ENCODE measurements at places on chromosomes 2 and 18.
A peak's percentile ranks its signal among the peaks of the same experiment; 100 is the strongest.

GRCh38 chr2:68662466-68662865 lies 19.1 kb downstream of the PROKR1 start:
- H3K4me1 ChIP-seq, result peaks cover 11% of the 10 kb centered on the region
- DNase-seq, result no peak
- no peaks in the 10 kb centered on the region for H3K36me3 ChIP-seq
- no peak overlapping the region for H3K4me3 ChIP-seq
- H3K27ac ChIP-seq, result peak overlapping the region; percentile 6

- H3K27ac ChIP-seq, result peak overlapping the region; percentile 13
- no peak overlapping the region for H3K4me3 ChIP-seq
- H3K36me3 ChIP-seq, result no peaks in the 10 kb centered on the region
- H3K4me1 ChIP-seq, result no peaks in the 10 kb centered on the region
- H3K27me3 ChIP-seq, result no peaks in the 10 kb centered on the region
Measured at GRCh38 chr2:101658387-101658786, 39.1 kb upstream of the MAP4K4 start.

- H3K36me3 ChIP-seq, result no peaks in the 10 kb centered on the region
- DNase-seq, result no peak
- H3K4me3 ChIP-seq, result no peak overlapping the region
- no peaks in the 10 kb centered on the region for H3K4me1 ChIP-seq
- H3K27me3 ChIP-seq, result peaks cover 9% of the 10 kb centered on the region
Measured at GRCh38 chr2:119713819-119714490, 35.0 kb downstream of the TMEM177 start.

DNA sequence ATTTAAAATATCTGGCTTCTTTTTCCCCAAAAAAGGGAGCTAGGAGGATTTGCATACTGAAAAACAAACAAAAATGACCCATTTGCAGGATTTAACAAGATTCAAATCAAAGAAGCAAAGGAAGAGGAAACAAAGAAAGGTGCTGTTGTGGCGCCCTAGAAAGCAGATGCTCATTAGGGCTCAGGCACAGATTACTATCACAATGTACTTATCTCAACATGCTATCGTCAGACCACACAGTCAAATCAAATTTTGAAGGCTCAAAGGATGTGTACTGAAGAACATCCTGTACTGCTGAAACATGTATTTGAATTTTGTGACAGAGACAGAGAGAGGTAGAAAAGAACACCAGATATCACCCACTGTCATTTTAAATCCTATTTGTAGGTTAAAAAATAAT lies 10.9 kb downstream of the RBMS1 start:
- peaks cover 6% of the 10 kb centered on the region for H3K27me3 ChIP-seq
- no peak overlapping the region for H3K4me3 ChIP-seq
- no peaks in the 10 kb centered on the region for H3K4me1 ChIP-seq
- no peaks in the 10 kb centered on the region for H3K36me3 ChIP-seq
- DNase-seq, result no peak

- H3K27me3 ChIP-seq, result no peaks in the 10 kb centered on the region
- H3K36me3 ChIP-seq, result peaks cover 22% of the 10 kb centered on the region
- DNase-seq, result no peak
- H3K4me3 ChIP-seq, result no peak overlapping the region
Measured at GRCh38 chr2:24163186-24163585, 11.7 kb upstream of the FAM228A start.

DNA sequence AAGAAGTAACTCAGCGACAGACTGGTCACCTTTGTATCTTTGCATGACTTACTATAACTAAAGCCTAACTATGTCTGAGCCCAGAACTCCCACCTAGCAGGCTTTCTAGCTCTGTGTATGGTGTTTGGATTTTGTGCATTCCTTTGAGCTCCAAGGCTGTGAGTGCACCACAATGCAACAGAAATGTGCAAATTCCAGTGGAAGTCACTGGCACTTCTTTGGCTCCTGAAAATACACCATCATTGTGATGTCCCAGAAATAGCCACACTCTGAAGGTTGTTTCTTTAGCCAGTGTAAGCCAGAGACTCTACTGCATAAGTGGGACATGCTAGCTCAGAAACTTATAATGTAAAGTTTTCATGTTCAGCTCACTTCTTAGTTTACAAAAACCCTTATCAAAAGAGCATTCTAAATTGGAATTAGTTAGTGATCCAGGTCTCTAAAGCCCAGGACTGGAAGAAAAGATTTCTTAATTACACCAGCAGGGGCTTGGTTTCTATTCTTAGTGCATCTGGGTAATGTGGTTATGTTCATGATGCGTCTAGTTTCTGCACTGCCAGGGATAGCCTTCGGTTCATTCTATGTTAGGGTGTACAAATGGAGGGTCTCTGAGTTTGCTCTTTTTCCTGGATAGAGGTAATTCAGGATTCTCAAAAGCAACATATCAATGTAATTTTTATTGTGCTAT lies 1239.5 kb upstream of the ZEB2 start:
- DNase-seq, result no peak
- H3K4me1 ChIP-seq, result no peaks in the 10 kb centered on the region

GRCh38 chr18:22432657-22433137 lies 15.0 kb upstream of the CTAGE1 start:
- H3K4me1 ChIP-seq, result no peaks in the 10 kb centered on the region
- H3K36me3 ChIP-seq, result no peaks in the 10 kb centered on the region
- no peak overlapping the region for H3K27ac ChIP-seq
- no peak overlapping the region for H3K4me3 ChIP-seq
- no peaks in the 10 kb centered on the region for H3K27me3 ChIP-seq
- no peak for DNase-seq

DNA sequence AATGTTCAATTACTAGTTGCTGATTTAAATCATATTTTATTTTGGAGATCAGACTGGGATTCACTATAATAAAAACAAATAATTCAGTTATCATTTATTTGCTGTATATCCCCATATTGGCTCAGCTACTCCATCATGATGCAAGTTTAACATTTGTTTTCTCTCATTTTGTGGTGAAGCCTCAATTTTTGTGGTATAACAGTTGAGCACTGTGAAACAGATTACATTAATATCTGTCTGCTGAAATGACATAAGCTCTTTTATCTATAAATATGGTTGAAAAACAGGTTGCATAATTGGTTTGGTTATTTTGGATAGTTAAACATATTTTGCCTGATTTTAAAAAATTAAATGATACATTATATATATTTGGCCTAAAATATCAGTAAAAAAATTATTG lies 67.7 kb downstream of the DPP4 start:
- peaks cover 4% of the 10 kb centered on the region for H3K27me3 ChIP-seq
- no peak overlapping the region for H3K27ac ChIP-seq
- H3K4me1 ChIP-seq, result no peaks in the 10 kb centered on the region
- no peaks in the 10 kb centered on the region for H3K36me3 ChIP-seq
- H3K4me3 ChIP-seq, result no peak overlapping the region

GRCh38 chr2:162215162-162215561 lies 28.1 kb downstream of the FAP start:
- peaks cover 2% of the 10 kb centered on the region for H3K27me3 ChIP-seq
- H3K36me3 ChIP-seq, result no peaks in the 10 kb centered on the region
- no peak overlapping the region for H3K27ac ChIP-seq
- DNase-seq, result no peak
- H3K4me3 ChIP-seq, result no peak overlapping the region
- no peaks in the 10 kb centered on the region for H3K4me1 ChIP-seq

DNA sequence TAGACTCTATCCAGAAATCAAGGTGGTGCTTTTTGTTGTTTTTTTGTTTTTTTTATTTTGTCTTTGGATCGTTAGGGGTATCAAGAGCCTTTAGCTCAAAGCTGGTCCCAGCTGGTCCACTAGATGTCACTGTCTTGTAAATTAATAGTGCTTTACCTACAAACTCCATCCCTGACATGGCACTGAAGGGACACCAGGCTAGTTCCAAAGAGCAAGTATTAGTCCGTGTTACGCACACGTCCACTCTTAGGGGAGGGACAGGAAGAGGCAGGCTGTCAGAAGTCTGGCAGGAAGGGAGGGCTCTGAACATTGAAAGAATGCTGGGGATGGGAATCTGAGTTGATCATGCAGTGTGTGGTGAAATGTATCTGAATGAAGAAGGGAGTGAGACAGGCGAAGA lies 85.9 kb upstream of the CCBE1 start:
- no peak overlapping the region for H3K4me3 ChIP-seq
- peaks cover 5% of the 10 kb centered on the region for H3K27me3 ChIP-seq
- H3K27ac ChIP-seq, result no peak overlapping the region
- H3K36me3 ChIP-seq, result no peaks in the 10 kb centered on the region
- DNase-seq, result peak; percentile 17
- peaks cover 5% of the 10 kb centered on the region for H3K4me1 ChIP-seq

GRCh38 chr2:191041418-191042161 lies 27.6 kb upstream of the STAT1 start:
- H3K27me3 ChIP-seq, result peaks cover 4% of the 10 kb centered on the region
- H3K27ac ChIP-seq, result no peak overlapping the region
- DNase-seq, result no peak
- peaks cover 5% of the 10 kb centered on the region for H3K4me1 ChIP-seq
- no peak overlapping the region for H3K4me3 ChIP-seq
- H3K36me3 ChIP-seq, result peaks cover 3% of the 10 kb centered on the region

DNA sequence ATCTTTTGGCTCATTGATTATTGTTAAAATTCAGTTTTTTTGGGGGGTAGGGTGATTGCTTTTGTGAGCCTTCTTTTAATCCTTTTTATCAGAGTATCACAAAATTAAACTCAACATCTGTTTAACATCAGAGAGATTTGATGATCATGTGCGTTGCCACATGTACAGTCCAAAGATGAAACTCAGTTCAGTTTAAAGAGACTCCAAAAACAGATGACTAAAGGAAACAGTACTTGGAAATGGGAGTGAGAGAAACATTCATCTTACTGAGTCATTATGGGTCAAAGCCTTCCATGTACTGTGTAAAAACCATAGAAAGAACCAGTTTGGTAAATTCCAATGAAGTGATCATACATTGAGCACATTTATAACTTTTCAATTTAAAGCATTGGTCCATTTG lies 53.0 kb downstream of the LYPD6 start:
- H3K4me3 ChIP-seq, result no peak overlapping the region
- no peak for DNase-seq
- H3K4me1 ChIP-seq, result no peaks in the 10 kb centered on the region
- no peaks in the 10 kb centered on the region for H3K36me3 ChIP-seq

DNA sequence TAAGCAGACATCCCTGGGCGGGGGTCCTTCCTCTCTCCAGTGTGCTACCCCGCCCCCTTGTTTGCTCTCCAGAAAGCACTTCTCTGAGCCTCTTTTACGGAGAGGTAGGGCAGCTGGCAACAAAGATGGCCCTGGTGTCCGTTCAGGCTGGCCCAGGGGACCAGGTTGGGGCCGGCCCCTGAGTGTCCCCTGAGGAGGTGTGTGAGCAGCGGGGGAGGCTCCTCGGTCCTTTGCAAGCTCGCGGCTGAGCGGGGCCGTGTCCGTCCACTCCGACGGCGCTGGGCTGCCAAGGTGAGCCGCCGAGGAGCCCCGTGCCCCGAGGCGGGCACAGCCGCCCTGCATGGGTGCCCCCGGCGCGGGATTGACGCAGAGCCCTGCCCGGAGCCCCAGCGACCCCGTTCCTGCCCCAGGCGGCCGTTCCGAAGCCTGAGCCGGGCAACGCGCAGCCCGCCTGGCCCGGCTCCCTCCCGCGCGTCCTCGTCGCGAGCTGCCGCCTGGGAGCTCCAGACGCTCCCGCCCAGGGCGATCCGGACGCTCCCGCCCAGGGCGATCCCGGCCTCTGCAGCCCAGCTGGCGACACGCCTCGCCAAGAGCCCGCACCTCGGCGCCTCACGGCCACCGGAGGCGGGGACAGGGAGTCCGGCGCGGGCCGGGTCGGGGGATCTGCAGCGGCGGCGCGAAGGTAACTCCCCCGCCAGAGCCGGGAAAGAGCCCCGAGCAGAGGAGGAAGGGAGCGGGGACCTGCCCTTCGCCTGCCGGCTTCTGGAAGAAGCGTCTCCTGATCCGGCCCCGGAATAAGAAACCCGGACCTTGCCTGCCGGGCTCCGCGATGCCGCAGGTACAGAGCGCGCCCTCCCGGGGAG lies at the start of gene PROKR1:
PROKR1 (plus strand) TSS at position 569 of the 863 bp plus-strand sequence. CDS start 2,243 bp downstream, outside the sequence.
- H3K4me3 ChIP-seq, result peak within 1 kb of the TSS; percentile 57
- peaks cover 38% of the 10 kb centered on the region for H3K27me3 ChIP-seq
- H3K36me3 ChIP-seq, result peaks cover 3% of the 10 kb centered on the region
- H3K4me1 ChIP-seq, result peaks cover 6% of the 10 kb centered on the region

GRCh38 chr18:44060197-44060596 lies 620.5 kb upstream of the SETBP1 start:
- H3K4me1 ChIP-seq, result no peaks in the 10 kb centered on the region
- no peak overlapping the region for H3K4me3 ChIP-seq
- no peak for DNase-seq
- H3K27ac ChIP-seq, result no peak overlapping the region
- H3K36me3 ChIP-seq, result no peaks in the 10 kb centered on the region

Data from memory B cell (primary cell).